KG1 (cell line): ENCODE measurements at places on chromosomes 12 and 14.
A peak's percentile ranks its signal among the peaks of the same experiment; 100 is the strongest.

DNA sequence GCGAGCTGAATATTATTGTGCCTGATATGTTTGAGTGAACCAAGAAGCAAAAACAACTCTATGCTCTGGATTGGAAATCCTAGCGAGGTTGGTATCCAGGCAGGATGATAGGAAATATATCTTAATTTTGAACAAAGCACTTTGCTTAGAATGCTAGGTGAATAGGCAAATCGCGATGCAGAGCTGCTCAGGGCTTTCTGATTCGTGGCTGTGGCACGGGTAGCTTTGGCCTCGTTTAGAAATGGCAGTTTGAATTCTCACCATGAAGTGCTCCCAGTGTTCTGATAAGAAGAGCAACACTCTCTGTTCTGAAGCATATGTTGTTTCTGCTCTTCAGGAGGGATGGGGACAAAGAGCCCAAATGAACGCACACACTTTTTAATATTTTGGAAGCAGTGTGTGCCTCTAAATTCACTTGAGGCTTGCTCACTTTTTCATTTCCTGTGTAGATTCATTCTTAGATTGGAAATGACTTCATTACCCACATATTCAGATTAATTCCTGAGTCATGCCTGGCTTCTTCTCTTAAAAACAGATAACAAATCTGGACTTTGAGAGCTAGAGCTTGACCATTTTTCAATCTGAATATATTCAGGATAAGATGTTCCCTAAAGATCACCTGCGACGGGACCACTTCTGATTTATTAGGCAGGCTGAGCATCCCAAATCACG, 200.9 kb downstream of the RPAP3 start:
- no peak for DNase-seq

- no peak for DNase-seq
Observed at GRCh38 chr12:29201296-29201695, 52.2 kb downstream of the FAR2 start.

DNA sequence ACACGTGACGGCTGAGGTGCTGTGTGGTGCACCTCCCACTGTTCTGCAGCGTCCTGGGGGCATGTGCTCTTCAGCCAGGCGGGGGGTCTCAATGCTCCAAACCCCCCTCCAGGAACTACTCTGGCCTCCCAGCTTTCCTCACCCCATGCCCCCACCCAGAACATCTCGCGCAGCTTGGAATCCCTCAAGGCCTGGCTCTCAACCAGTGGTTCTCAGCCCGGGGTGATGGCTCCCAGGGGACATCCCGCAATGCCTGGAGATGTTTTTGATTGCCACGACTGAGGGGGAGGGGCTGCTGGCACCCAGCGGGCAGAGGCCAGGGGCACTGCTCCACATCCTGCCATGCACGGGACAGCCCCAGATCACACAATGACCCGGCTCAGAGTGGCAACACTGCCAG, 78.9 kb upstream of the DICER1 start:
- no peak for DNase-seq

DNA sequence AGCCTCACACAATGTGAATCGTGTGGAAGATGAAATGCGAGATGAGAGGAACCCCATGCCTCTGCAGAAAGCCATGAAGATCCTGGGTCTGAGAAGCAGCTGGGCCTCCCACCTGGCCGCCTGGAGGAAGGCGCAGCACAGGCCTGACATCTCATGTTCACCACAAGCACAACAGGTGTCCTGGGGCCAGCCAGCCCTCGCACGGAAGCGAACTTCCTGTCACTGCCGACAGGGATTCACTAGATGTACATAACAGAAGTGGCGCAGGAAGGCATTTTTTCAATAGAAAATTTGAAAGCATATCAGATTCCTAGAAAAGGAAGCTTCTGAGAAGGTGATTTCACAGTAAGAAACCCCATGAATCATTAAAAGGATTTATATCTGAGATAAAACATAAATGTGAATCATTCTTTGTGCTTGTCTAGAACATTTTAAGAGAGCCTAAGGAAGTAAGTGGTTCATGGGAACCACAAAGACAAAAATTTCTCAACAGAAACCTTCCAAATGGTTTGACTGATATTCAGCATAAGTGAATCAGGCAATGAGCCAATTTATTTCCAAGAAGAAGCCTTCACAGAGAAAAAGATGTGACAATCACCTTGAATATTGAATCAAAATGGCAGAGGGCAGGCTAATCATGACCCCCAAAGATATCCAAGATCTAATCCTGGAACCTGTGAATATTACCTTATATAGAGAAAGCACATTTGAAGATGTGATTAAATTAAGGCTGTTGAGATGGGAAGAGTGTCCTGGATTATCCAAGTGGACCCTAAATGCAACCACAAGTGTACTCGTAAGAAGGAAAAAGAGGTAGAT, 311.9 kb downstream of the DUSP6 start:
- peak; percentile 95 for DNase-seq

- no peak for DNase-seq
Observed at GRCh38 chr12:70948236-70948975, 27.9 kb upstream of the PTPRR start.

GRCh38 chr12:65742018-65743010, 82.0 kb upstream of the HMGA2 start:
- no peak for DNase-seq
